ENCODE measurements at places on chromosomes 2 and 18. TPM values are rescaled to one million over a fixed set of nuclear protein-coding genes. Genes with fewer than 3 reads are reported as not detected.

PTPRM gene
- 56.8 TPM for total RNA-seq

ALLC gene
- total RNA-seq, result not detected

KHK gene
- total RNA-seq, result not detected

SMCHD1 gene
- total RNA-seq, result 16.2 TPM

HSBP1L1 gene
- 4.5 TPM for total RNA-seq

MPP4 gene
- 0.33 TPM for total RNA-seq

RNU2-63P gene
- total RNA-seq, result not detected

Measured in gastrocnemius medialis (tissue), 4 donors.